ENCODE measurements at places on chromosomes 6 and 20.

- DNase-seq = no peak
These were observed 117.4 kb downstream of the RNASET2 start for GRCh38 chr6:166838987-166839386.

- no peak for DNase-seq
These were observed 30.1 kb downstream of the CYB5R4 start for GRCh38 chr6:83889621-83890020.

DNA sequence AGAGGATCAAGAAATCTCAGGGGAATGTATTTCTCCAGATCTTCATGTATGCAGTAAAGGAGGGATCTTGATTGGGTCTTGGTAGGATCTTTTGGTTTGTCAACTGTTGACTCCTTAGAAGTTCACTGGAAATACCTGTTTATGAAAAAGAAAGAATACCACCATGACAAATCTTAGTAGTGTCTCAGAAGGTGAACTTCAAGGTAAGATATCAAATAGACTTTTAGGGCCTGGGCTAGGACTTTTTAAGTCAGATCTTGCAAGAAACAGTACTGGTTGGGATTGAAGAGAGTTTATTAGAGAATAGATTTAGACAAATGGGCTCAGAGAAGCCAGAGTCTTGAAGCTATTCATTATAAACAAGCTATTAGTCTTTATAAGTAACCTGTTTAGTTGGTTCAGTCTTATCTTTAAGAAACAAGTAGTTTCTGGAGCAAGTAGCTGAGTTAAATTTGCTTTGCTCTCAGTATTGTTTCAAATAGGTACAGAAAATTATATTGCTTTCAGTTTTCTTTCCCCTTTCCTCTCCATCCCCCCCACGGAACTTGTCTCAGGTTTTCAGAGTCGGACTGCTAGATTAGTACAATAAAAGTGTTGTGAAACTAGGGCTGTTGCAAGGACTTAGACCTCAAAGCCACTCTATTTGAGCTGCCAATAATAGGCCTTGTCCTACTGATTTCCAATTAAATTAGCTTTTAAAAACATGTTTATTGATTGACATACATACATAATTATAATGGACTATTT, 529.1 kb upstream of the CITED2 start:
- DNase-seq = no peak

- DNase-seq = peak; percentile 32
These were observed 214.5 kb downstream of the SOX4 start for GRCh38 chr6:21808045-21808470.

DNA sequence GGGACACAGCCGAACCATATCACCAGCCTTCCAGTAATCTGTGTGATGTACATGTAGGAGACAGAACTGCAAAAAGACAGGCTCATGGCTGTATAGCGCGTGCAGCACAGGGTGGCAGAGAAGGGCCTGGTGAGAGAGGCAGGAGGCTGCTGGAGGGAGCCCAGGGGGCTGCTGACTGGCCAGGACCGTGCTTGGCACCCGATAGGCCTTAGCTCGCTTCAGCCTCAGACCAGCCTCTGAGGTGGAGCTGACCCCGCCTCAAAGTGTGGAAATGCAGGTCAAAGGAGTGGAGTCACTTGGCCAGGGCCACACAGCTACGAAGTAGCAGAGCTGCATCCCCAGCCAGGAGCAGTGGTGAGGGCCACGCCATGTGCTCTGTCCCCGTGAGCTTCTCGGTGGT, 707.6 kb downstream of the QKI start:
- DNase-seq = no peak

DNA sequence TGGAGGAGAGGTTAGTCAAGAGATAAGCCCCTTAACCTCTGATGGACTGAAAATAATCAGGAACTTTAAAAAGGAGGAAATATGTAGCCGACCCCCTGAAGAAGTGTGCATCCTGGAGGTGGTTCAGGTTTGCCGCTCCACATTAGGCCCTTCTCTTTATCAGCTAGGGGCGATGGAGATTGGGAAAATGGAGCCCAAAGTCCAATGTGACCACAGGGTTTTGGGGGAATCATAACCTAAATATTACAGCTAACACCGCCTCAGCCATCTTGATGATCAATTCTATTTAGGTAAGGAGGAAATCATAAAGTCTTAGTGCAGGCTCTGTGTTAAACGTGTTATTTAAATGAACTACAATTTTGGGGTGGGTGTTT, 1.2 kb downstream of the OGFRL1 start:
- DNase-seq = no peak

DNA sequence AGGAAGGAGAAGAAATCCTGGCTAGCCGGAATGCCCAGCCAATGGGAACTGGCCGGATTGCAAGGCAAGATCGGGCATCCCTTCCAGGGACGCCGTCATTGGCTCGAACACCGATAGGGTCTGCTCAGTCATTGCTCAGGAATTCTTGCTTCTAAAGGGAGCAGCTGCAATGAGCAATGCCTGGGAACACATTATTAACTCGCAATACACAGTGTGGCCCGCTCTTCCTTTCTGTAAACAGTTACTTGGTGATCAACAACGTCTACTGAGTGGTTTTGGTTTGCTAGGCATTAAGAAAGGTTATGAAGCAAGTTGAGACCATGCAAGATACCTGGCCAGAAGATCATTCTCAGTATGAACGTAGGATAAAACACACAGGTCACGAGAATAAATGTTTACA, 165.4 kb upstream of the CITED2 start:
- DNase-seq = no peak

- no peak for DNase-seq
These were observed 436 bp downstream of the CAGE1 start for GRCh38 chr6:7389162-7389450.

- no peak for DNase-seq
These were observed 778 bp downstream of the MCCD1 start for GRCh38 chr6:31529329-31530150.

GRCh38 chr20:38423541-38423940, 11.6 kb downstream of the SNHG17 start:
- DNase-seq = no peak

DNA sequence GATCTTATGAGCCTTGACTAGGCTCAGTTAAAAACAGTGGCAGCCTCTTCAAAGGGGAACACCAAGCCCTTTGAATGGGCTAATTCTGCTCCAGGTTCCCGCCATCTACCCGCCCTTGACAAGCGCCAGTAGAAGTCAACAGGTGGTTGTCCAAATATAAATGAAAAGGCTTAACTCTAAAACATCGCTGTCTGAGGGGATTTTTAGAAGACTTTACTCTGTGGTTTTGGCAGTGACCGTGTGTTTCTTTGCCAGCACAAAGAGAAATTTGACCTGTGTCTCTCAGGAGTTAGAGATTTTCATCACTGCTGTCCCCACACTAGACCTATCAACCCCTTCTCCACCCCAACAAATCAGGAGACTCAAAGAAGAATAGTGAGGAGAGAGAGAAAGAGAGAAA, 19.8 kb upstream of the SIM1 start:
- DNase-seq = no peak

- peak; percentile 7 for DNase-seq
These were observed 51.2 kb upstream of the LYRM2 start for GRCh38 chr6:89689732-89690131.

- no peak for DNase-seq
These were observed 45.5 kb upstream of the RNF8 start for GRCh38 chr6:37308069-37308815.
